ENCODE measurements at places on chromosomes 5 and 9. TPM values are rescaled to one million over a fixed set of nuclear protein-coding genes. Genes with fewer than 3 reads are reported as not detected.

DNA sequence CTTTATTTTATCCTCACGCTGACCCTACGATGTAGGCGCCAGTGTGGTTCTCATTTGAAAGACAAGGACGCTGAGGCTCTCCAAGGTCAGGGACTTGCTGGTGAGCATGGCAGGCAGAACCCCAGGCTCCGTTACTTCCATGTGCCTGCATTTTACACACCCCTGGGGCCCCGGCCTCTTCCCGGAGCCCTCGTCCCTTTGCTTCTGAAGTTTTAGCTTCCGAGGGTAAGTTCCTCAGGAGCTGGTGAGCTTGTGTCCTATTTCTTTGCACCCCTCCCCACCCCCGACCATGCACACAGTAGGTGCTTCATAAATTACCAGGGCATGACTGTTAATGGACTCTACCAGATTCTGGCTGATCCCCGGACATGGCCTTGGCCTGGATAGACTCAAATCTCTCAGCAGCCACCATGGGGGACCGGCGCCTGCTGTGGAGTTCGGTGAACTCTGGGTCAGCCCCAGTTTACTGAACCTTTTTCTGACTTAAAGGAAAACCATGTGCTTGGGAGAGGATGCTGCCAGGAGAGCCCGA is 59.3 kb upstream of the RNU6ATAC start:
- no peak for DNase-seq

- no peak for DNase-seq
These were observed 5.5 kb downstream of the NKX2-5 start for GRCh38 chr5:173229382-173229959.

GRCh38 chr5:142852416-142853198 is 82.4 kb downstream of the ARHGAP26 start:
- DNase-seq: no peak

- no peak for DNase-seq
These were observed 12.1 kb upstream of the COL27A1 start for GRCh38 chr9:114143234-114143633.

DNA sequence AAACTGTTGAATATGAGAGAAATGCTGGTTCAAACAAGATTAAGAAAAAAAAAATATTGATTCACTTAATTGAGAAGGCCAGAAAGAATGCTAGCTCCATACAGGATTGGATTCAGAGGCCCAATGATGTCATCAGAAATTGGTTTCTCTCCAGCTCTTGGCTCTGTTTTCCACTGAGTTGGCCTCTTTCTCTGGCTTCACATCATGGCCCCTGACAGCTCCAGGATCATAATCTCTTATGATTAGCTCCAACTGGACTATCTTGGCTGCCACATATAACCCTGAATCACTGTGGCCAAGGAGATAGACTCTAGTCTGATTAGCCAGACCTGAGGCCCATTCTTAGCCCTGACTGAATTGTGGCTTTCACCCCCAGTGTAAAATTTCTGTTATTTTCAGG is 244.7 kb upstream of the GRAMD2B start:
- DNase-seq: no peak

DNA sequence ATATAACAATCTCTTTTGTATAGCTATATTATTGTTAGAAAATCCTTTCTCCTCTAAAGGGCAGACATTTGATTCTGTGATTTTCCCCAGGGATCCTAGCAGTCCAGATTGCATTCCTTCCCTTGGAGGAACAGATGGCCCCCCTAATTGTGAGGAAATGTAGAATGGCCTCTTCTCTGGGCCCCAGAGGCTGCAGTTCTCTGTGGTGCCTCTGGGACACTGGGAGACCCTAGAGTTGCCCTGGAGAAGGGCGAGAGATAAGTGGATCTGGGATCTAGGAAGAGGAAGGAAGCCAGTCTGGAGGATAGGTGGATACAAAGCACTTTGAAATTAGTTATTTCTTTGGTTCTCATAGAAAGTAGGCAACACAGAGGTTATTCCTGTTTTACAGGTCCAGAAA is 1.9 kb upstream of the HINT2 start:
- no peak for DNase-seq

- DNase-seq: no peak
These were observed 515 bp upstream of the AGPAT2 start for GRCh38 chr9:136687721-136688223.

- DNase-seq: no peak
These were observed 105.1 kb downstream of the FBN2 start for GRCh38 chr5:128432913-128433440.

GRCh38 chr5:110751902-110752762 is 13.3 kb downstream of the SLC25A46 start:
- peak; percentile 51 for DNase-seq

DNA sequence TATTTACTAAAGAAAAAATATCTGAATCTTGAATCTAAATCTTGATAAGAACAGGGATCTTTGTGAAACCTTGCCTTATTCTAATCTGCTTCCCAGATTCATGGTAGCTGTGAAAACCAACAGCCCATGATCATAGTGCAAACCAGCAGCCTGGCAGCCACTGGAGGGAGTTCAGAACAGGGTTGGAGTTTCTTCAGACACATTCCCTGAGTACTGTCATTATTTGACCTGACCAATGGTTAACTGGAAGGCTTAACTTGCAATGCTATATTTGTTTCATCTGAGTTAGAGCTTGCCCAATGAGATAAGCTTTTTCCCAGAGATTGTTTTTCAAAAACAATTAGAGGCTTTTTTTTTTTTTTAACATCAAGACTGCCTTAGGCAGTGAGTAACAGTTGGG is 47.8 kb downstream of the LOX start:
- peak; percentile 4 for DNase-seq

DNA sequence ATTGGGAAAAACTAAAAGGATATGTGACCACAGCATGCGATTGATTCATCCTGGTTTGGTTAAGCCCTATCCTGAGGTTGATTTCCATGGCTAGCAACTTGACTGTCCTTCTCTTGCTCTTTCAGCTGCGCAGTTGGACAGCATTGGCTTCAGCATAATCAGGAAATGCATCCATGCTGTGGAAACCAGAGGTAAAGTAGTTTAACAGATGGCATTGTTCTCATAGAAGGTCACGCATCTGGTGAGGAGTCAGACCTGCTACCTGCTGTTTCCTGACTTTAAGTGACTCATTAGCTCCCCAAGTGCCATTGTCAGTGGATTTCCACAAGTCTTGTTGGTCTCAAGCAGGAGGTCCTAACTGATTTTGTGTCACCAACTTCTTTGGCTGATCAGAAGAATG is 266.9 kb downstream of the ARHGAP26 start:
- no peak for DNase-seq

DNA sequence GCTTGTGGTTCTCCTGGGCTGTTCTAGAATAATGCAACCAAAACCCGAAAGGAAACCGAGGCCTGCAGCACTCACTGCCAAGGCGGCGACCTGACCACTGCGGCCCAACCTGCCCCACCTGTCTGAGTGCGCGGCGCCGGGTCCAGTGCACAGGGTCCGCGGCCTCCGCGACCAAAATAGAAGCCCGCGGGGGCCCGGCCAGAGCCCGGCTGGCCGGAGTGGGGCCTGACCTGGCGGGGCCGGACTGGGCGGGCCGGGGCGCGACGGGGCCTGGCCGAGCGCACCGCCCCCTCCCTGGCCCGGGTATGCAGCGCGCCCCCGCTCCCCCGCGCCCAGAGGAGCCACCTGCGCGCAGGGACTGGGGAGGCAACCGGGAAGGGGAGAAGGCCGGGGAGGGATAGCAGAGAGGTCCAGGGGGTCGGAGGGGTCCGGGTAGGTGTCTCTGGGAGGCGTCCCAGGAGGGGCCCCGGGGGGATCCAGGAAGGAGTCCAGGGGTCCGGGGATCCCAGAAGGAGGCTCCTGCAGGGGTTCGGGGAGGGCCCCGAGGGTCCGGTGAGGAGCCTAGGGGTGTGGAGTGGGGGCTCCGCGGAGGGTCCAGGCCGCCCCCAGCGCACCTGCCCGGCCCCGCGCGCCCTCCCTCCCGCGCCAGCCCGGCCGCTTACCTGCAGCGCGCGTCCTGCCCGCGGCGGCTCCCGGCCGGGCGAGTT is 503 bp downstream of the SEMA4D start:
- no peak for DNase-seq

- no peak for DNase-seq
These were observed 130.4 kb downstream of the PRELID2 start for GRCh38 chr5:145704724-145705123.

- no peak for DNase-seq
These were observed 651.3 kb upstream of the MEF2C start for GRCh38 chr5:89534331-89534730.

DNA sequence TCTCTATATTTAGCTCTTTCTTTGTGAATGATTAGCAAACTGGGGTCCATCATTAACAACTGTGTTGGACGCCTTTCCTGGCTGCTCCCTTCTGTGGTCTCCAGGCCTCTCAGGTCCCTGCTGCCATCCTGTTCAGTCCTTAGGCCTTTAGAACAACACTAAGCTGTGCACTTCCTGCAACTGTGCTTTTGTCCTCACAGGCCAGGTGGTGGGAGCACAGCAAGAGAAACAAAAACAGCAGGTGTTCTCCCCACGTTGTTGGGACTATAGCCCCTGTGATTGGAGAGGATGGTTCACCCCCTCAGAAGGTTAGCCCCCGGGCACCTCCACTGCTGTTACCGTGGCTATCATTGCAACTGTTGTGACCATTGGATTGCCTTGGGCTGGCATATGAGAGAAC is 41.7 kb upstream of the CLINT1 start:
- no peak for DNase-seq

DNA sequence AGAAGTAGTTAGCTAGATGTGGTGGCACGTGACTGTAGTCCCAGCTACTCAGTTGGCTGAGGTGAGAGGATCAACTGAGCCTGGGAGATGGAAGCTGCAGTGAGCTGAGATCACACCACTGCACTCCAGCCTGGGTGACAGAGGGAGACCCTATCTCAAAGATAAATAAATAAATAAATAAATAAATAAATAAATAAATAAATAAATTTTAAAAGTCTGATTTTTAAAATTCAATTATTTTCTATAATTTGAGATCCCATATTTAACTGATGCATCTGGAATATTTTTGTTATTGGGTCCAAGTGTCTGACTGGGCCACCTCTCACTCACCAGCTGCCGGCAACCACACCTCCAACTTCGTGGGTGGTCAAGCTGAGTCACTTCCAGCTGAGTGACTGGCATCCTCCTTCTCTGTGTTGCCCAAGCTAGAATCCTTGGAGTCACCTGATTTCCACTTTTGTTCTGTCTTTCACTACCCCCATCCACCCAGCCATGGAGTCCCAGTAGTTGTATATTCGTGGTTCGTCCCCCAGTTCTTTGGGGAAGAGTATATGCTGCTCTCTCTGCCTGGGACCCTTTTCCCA is 70.9 kb downstream of the EGFLAM start:
- DNase-seq: no peak

DNA sequence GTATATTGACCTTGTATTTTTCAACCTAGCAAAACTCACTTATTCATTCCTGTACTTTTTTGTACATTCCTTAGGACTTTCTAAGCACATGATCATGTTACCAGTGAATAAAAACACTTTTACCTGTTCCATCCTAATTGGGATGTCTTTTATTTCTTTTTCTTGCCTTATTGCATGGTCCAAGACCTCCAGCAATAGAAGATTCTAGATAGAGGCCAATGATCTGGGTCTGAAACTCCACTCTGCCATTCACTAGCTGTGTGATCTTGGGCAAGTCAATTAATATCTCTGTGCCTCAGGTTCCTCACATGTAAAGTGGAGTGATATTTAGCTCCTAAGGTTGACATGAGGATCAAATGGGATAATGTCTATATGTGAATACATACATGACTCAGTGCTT is 8.5 kb upstream of the EXOSC2 start:
- no peak for DNase-seq

- no peak for DNase-seq
These were observed 47.4 kb downstream of the POLK start for GRCh38 chr5:75558981-75559632.

GRCh38 chr9:131259916-131260597 is 16.3 kb downstream of the FAM78A start:
- no peak for DNase-seq

DNA sequence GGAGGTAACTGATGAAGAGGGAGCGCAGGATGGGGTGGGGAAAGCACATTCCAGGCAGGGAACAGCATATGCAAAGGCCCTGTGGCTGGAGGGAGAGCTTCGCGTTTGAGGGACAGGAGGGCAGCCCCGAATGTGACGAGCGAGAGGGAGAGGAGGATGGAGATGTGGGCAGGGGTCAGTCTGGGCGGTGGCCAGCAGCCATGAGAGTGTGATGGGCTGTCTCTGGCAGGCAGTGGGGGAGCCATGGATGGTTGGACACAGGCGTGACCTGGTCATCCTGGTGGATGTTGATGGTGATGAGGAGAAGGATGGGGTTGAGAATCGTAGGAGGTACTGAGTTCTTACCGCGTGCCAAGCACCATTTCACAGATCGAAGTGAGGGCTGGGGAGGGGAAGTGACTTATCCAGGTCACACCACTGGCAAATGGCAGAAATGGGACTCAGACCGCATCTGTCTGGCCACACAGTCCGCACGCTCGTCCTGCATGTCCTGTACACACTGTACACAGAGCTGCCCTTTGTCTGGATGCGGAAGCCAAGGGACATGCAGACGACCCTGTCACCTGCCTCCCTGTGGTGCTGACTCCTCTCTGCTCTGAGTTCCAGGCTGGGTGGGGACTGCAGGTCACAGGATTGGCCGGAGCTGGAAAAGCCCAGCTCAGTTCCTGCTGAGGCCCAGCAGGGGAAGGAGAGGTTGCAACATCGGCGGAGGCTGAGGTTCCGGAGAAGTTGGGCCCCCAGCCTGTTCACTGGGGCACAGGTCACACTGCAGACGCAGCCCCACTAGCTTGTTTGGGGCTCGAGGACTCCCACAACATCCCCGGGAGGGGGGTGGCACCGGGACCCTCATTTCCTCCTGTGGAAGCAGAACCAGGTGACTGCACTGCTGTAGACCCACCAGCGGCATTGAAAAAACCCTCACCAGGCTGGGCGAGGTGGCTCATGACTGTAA is 165.6 kb upstream of the IER5L start:
- no peak for DNase-seq

DNA sequence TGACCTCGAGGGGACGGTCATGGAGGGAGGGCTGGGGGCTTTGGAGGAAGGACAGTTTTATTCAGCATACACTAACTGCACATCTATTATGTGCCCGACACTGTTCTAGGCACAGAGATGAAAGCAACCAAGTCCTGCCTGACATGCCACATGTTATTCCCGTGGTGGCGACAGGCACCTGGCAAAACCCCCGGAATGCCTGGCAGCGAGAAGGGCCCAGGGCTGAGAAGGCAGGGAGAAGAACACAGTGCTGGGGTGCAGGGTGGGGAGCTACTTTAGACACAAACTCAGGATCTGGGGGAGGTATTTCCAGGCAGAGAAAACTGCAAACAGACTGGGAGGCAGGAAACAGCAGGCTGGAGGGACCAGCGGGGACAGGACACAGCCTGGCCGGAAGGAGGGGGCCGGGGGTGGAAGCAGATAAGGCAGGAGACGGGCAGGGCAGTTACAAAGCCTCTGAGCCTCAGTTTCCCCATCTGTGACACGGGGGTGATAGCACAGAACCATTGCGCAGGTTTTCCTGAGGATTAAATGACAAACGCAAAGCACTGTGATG is 77.7 kb downstream of the STK10 start:
- no peak for DNase-seq

Gene SLC6A3
- total RNA-seq: not detected

Gene SHB
- total RNA-seq: 28.6 TPM

Gene RHOBTB3
- 114 TPM for total RNA-seq

Gene PCDHA10
- total RNA-seq: not detected

Gene AP3S1
- total RNA-seq: 128 TPM

Gene CRB2
- not detected for total RNA-seq

Gene ADRB2
- total RNA-seq: 3.6 TPM

Gene BTNL3
- total RNA-seq: not detected

Gene PCDH12
- 0.10 TPM for total RNA-seq

Gene RASEF
- 0.05 TPM for total RNA-seq

Gene TMEM215
- not detected for total RNA-seq

Gene CDH10
- 0.44 TPM for total RNA-seq
